Stimulated activated CD8-positive, alpha-beta memory T cell treated with anti-CD3 and anti-CD28 coated beads, Interleukin-4, amount 100 ng/mL, for 48 hours (primary cell): ENCODE measurements at places on chromosomes 1 and 21.

DNA sequence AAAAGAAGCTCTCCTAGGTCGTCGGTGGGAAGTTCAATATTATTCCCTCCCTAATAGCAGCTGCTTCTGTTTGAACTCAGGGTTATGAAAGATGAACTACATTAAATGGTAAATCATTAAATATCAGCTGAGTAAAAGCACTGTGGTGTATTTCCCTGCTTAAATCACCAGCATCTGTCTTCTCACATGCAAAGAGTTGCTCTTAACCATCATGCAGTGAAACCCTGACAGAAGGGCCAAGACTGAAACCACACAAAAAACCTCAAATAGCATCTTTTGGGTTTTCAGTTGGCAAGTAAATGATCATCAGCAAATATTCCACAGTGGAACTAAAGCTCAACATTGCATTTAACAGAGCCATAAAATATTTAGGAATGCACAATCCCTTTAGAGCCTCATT, 380.0 kb upstream of the ADGRL2 start:
- DNase-seq, result no peak

DNA sequence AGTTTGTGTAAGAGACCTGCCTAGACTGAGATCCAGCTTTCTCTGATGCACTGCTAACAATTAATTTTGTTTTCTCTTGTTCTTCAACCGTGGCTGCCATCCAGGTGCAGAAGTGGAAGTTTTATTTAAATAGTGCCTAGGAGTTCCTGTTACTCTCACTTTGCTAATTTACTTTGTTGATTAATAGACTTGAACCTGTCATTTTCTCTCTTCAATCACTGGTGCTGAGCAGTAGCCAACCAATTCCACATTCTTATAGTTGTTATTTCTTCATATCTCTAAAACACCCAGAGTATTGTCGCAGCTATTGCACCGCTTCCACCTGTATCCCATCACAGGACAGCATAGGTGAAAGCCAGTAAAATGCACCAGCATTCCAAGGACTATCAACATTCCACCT, 157.2 kb downstream of the PDE4B start:
- no peak for DNase-seq

- DNase-seq, result peak; percentile 20
Observed at GRCh38 chr1:109543283-109543987, 3.8 kb downstream of the GPR61 start.

DNA sequence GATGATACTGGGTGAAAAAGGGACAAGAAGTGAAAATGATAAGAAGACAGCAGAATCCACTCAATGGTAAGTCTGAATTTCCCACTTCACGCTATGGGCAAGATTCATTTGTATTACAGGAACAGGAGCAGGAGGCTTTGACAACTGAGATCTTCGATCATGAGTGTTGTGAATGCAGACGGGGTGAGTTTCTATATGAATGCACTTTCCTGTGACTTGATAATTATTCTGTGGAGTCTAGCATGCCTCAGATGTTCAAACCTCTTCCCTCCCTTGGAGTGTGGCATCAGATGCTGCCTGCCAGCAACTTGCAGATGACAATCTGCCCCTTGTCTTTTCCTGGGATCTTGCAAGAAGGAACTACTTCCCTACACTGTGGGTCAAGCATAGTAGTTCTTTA, 225.4 kb downstream of the HLX start:
- DNase-seq, result no peak

GRCh38 chr1:45512641-45513054, 9.0 kb downstream of the PRDX1 start:
- DNase-seq, result peak; percentile 70

DNA sequence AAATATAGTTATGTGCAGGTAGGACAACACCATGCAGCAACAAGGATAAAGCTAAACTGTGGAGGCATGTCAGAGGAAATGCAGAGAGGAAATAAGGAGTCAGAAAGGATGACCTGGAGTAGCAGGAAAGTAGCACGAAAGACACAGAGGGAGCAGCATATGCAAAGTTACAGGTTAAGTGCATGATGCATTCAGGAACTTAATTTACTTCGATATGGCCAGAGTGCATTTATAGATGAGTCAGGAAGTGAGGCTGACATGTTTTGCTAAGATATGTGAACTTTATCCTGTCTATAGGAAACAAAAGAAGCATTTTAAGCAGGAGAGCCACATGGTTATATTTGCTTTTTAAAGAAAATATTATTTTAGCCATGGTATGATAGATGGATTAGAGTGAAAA, 15.4 kb upstream of the MUTYH start:
- DNase-seq, result no peak

DNA sequence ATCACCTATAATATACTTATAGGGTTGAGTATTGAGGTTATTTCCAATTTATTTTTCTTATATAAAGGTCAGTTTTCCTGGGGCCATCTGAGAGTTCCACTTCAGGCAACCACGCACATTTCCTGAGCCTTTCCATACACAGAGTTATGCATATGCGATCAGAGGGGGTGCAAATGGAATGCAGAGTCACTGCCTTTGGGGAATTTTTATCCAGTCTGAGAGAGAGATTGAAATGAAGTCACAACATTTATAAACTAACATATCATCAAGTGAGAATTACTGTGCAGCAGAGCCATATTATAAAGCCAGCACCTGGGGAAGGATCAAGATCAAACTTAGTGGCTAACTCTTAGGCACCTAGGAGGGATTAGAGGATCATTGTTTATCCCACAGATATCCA, 299.9 kb upstream of the PLXNA2 start:
- DNase-seq, result no peak

DNA sequence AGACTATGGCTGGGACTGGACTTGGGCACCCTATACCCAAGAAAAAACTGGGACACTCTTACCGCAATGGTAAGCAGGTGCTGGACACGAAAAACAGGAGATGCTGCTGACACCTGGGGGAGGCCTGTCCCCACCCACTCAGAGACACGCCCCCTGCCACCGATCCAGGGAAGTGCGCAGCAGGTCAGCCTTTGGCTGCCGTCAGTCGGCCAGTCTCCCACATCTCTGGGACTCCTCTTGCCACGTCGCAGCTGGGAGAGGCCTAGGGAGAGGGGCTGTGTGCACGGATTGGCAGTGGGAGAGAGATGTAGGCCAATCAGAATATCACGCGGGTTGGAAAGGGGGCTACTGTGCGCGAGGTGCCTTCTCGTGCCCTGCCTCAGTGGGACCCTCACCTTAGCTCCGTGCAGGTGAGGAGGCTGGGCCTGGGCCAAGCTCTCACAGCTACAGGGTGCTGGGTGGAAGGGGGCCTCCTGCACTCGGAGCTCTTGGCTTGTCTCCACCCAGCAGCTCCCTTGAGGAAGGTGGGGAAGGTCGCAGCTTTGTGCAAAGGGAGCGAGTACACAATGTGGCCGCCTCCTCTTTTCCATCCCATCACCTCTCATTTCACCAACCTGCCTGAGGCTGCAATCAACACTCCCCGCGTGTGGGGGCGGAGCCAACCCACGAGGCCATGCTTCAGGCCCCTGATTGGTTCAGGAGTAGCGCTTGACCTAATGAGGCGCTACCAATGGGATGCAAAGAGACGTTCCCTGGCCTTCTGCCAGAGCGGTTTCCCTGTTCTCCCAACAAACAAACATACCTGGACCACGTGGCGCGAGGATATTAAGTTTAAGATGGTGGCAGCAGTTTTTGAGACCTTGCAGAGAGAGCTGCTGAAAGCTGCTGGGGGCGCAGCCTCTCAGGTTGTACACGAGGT, 25.7 kb upstream of the LDLRAP1 start:
- no peak for DNase-seq
